ENCODE measurements at places on chromosomes 7 and 10. TPM values are rescaled to one million over a fixed set of nuclear protein-coding genes. Genes with fewer than 3 reads are reported as not detected.

GRCh38 chr10:71595649-71596048 is 123.9 kb downstream of the C10orf105 start:
- no peak for DNase-seq

GRCh38 chr10:121098211-121098610 is 247.0 kb downstream of the WDR11 start:
- no peak for DNase-seq

GRCh38 chr10:108902619-108903285 is 1020.6 kb downstream of the XPNPEP1 start:
- no peak for DNase-seq

- DNase-seq, result no peak
Observed at GRCh38 chr10:103888113-103888841, 29.7 kb downstream of the STN1 start.

GRCh38 chr7:71303566-71303965 is 171.6 kb downstream of the GALNT17 start:
- DNase-seq, result no peak

DNA sequence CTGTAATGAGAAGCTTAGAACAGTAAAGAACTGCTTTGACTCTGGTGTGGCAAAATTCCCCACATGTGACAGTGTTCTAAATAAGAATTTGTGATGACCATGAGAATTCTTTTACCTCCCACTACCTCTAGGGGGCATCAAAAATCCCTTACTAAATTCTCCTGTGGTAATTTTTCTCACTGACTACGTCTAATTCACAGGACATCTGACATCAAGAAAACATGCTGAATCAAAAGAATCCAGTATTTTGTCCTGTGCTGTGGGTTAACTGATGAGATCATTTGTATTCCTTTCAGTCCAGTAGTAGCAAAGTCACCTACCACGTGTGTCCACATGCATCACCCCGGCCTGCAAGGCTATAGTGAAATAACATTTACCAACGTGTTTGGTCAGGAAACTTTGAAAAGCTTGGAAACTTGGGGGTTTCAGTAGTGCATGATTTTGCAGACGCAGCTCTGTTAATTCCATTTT is 103.8 kb downstream of the ATE1 start:
- no peak for DNase-seq

GRCh38 chr7:14332155-14332554 is 342.7 kb upstream of the ETV1 start:
- DNase-seq, result no peak

DNA sequence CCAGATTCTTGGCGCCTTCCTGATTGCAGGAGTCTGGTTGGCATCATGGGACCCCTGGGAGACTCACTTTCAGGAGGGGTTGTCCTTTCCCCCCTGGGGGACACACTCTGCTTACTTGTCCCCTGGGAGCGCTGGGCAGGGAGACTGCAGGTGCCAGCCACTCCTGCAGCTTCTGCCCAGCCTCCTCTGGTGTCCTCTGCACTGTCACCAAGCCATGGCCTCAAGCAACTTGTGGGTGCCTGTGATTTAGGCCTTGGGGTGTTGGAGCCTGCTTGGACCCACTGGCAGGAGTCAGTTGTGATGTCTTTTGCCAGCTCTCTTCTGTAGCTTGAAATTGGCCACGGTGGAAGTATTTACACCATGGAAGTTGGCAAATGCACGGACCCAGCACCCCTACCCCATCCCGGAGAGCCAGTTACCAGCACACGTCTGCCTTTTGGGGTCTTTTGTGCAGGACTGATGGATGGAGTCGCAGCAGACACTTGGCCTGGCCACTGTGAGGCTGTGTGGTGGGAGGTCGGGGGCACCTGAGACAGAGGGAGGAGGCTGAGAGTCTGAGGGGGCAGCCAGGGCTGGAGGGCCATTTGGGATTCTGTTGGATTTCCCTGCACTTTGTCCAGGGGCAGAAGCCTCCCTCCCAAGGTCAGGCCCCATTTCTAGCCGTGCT is 104.7 kb downstream of the LHPP start:
- DNase-seq, result no peak

DNA sequence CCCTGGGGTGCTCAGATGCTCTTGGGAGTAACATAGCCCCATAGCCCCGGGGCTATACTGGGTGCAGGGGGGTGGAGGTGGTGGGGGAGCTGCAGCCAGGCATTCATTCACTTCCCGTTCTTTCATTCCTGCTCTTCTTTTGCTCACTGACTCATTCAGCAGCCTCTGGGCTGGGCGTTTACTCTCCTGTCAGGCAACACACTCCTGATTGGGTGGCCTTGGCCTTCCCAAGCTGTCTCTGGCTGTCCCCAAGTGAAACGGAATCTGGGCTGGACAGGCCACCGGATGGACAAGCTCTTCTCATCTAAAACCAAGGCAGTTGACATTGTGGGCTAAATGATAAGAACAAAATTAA is 34.6 kb downstream of the CHST3 start:
- no peak for DNase-seq

GRCh38 chr10:46293832-46294640 is 7.2 kb downstream of the ANTXRL start:
- DNase-seq, result no peak

DNA sequence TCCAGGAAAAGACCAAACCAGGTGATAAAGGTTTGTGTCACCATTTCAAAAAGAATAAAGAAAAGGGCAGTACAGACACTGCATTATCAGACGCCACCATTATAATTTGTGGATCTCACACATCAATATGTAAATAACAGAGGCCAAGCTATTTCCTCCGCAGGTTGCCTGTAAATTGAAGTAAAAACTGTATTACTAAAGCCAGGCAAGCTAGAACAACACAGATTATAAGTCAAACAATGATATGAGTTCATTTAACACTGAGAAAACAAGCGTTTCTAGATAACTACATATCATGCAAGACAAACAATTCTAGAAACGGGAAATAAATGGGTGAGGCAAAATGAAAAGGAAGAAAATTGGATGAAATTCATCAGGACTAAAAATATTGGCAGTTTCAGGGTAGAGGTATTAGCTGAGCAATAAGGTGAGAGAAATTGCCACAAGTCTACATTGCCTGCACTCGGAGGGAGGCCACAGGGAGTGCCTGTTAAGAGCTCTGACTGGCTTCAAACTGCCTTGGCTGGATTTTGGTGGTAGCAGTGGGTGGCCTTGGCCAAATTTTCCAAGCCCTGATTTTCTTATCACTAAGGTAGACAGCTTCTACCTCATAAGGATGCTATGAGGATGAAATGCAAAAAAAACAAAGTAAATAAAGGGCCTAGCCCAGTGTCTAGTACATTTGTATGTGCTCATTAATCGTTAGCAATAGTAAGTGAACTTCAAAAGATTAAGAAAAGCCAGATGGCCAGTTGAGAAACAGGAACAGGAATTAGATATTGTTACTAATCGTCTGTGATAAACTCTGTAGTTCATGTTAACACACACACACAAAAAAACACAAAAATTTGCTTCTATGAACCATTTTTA is 240.0 kb upstream of the NFE2L3 start:
- DNase-seq, result no peak

The WIPF3 gene
- total RNA-seq, result not detected

The SYT15B gene
- total RNA-seq, result not detected

The SPDYE18 gene
- total RNA-seq, result 1.1 TPM

The ZNF853 gene
- total RNA-seq, result 3.8 TPM

The CDK14 gene
- total RNA-seq, result 2.6 TPM

The CYP2C19 gene
- total RNA-seq, result not detected

The ZNF488 gene
- total RNA-seq, result not detected

Measured in naive thymus-derived CD4-positive, alpha-beta T cell (primary cell).